ENCODE measurements at places on chromosomes 4 and X. TPM values are rescaled to one million over a fixed set of nuclear protein-coding genes. Genes with fewer than 3 reads are reported as not detected.

The BEX5 gene
- polyA plus RNA-seq, result 13.4 TPM

The RHOXF1 gene
- polyA plus RNA-seq, result 3.9 TPM

The TIGD2 gene
- 12.7 TPM for polyA plus RNA-seq

The MAGEC1 gene
- not detected for polyA plus RNA-seq

The BMP3 gene
- 16.0 TPM for polyA plus RNA-seq

The XAGE3 gene
- not detected for polyA plus RNA-seq

The JAKMIP1 gene
- 0.06 TPM for polyA plus RNA-seq

The VSIG1 gene
- polyA plus RNA-seq, result 1.5 TPM

The ACE2 gene
- polyA plus RNA-seq, result 46.2 TPM

The MAGEB17 gene
- 0.13 TPM for polyA plus RNA-seq

The JADE1 gene
- polyA plus RNA-seq, result 43.0 TPM

The RTL9 gene
- 0.30 TPM for polyA plus RNA-seq

The MBNL3 gene
- polyA plus RNA-seq, result 34.1 TPM

The NAA10 gene
- 77.7 TPM for polyA plus RNA-seq

The F8A3 gene
- 8.2 TPM for polyA plus RNA-seq

The NELFA gene
- polyA plus RNA-seq, result 50.3 TPM

The HTRA3 gene
- polyA plus RNA-seq, result 9.7 TPM

The SATL1 gene
- 0.49 TPM for polyA plus RNA-seq

The HPGDS gene
- polyA plus RNA-seq, result 3.7 TPM

The KCNE5 gene
- polyA plus RNA-seq, result 5.6 TPM

The GPC4 gene
- 21.7 TPM for polyA plus RNA-seq

The BCLAF3 gene
- 12.5 TPM for polyA plus RNA-seq

The MAGEA2 gene
- not detected for polyA plus RNA-seq

The CFAP47 gene
- 1.0 TPM for polyA plus RNA-seq

The NLGN3 gene
- polyA plus RNA-seq, result 5.8 TPM

The SPACA5 gene
- not detected for polyA plus RNA-seq

The TLR1 gene
- polyA plus RNA-seq, result 4.5 TPM

The GLRA3 gene
- polyA plus RNA-seq, result 0.07 TPM

Data from left renal cortex interstitium (tissue), 4 donors.